ENCODE measurements at places on chromosomes 2 and 18.

DNA sequence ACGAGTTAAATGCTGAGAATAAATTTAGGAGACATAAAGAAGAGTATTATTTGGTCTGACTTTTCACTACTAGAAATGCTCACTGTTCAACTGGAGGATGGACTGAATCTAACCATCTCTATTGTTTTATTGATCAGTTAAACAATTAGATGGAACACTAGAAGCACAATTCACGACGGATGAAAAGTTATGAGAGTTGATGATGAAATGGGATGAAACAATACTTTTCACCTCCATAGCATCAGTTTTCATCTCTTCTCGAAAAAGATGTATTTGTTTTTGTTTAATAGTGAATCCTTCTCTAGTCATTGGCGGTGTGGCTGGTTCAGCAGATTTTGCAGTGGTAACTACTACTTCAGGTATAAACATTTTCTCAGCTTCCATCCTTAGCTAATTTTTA is 19.3 kb downstream of the TTN start:
- DNase-seq, result no peak

- no peak for DNase-seq
These were observed 55.6 kb downstream of the CCDC85A start for GRCh38 chr2:56239437-56239836.

DNA sequence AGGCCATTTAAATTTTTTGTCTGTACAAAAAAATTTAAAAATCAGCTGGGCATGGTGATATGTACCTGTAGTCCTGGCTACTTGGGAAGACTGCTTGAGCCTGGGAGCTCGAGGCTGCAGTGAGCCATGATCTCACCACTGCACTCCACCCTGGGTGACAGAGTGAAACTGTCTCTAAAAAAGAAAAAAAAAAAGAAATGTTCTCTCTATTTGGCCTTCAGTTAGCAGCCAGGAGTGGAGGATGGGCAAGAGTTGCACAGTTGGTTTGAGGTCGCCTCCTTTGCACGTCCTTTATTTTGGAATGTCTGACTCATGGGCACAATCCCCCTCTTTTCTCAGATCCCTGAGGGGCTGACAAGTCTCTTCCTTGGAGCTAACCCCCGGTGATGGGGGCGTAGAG is 26.3 kb downstream of the ITM2C start:
- DNase-seq, result no peak

GRCh38 chr2:148957023-148957422 is 81.5 kb upstream of the LYPD6B start:
- no peak for DNase-seq

GRCh38 chr18:54845787-54846186 is 17.5 kb downstream of the RAB27B start:
- DNase-seq, result no peak
